ENCODE measurements at places on chromosomes 2 and 18.

DNA sequence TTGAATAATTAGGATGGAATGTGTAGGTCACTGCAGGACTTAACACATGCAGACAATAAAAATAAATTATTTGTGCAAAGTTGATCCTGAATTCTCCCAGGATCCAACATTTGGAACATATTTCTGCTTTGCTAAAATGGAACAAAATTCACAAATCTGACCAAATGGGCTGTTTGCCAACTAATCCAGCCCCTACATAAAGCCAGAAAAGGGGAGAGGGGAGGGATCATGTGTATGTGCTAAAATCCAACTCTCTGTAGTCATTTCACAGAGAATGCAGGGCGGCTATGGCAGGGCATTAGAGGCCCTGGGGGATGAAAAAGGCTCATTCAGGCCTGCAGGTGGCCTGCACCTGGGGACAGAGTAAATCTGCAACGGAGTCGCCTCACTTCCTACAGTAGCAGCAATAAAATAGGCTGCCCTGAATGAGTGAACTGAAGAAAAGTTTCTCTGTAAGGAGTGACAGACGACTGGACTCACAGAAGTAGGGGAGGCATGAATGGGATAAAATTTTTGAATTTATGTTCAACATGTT is 4.0 kb upstream of the ZFP36L2 start:
- DNase-seq: no peak

DNA sequence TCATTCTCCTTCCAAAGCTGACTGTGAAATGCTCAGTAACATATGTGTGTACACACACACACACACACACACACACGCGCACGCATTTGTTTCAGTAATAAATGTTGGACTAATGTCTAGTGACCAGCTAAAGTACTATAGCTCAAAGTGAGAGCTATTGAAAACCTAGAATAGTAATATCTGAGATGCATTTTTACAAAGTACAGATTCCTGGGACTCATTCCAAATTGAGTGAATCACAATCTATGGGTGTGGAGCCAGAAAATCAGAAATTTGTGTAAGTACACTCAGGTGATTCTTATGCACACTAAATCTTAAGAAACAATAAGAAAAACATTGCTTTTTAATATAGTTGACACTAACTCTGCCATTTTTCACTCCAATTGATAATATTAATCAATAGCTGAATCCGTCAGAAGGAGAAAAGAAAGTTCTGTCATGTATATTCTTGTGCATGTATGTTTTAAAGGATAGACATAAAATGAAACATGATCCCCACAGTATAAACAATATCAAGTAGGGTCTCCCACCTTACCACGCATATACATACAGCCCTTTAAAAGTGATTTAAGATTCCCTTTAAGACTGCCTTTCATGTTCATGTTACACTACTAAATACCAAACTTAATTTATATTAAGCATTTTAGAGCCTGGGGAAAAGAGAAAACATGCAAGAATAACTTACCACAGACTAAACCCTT is 123.5 kb downstream of the ATAD2B start:
- DNase-seq: no peak

GRCh38 chr2:208793434-208793833 is 386.8 kb downstream of the PTH2R start:
- DNase-seq: no peak

- no peak for DNase-seq
Measured at GRCh38 chr2:214730800-214731407, 78.6 kb downstream of the BARD1 start.

- no peak for DNase-seq
Measured at GRCh38 chr2:191875859-191876258, 29.0 kb upstream of the CAVIN2 start.
